ENCODE measurements at places on chromosomes 6 and 20. TPM values are rescaled to one million over a fixed set of nuclear protein-coding genes. Genes with fewer than 3 reads are reported as not detected.
A peak's percentile ranks its signal among the peaks of the same experiment; 100 is the strongest.

C6orf58 gene
- not detected for total RNA-seq

- H3K27ac ChIP-seq, result no peak overlapping the region
- no peaks in the 10 kb centered on the region for H3K27me3 ChIP-seq
- no peak for DNase-seq
- peaks cover 26% of the 10 kb centered on the region for H3K36me3 ChIP-seq
- no peak overlapping the region for H3K4me3 ChIP-seq
Observed at GRCh38 chr6:52376763-52377162, 14.8 kb downstream of the PAQR8 start.

GRCh38 chr6:80508885-80509630 is 402.6 kb downstream of the BCKDHB start:
- no peak for DNase-seq
- H3K4me1 ChIP-seq, result no peaks in the 10 kb centered on the region
- H3K27ac ChIP-seq, result no peak overlapping the region
- no peaks in the 10 kb centered on the region for H3K27me3 ChIP-seq
- no peak overlapping the region for H3K4me3 ChIP-seq
- no peaks in the 10 kb centered on the region for H3K36me3 ChIP-seq

- H3K4me3 ChIP-seq, result no peak overlapping the region
- DNase-seq, result no peak
- no peaks in the 10 kb centered on the region for H3K27me3 ChIP-seq
- no peaks in the 10 kb centered on the region for H3K4me1 ChIP-seq
- no peak overlapping the region for H3K27ac ChIP-seq
Observed at GRCh38 chr6:61217714-61218113, 1068.3 kb downstream of the KHDRBS2 start.

ELOVL4 gene
- total RNA-seq, result 1.3 TPM

RCAN2 gene
- 5.4 TPM for total RNA-seq

- H3K4me3 ChIP-seq, result peak overlapping the region; percentile 73
- H3K27me3 ChIP-seq, result no peaks in the 10 kb centered on the region
- H3K27ac ChIP-seq, result peak overlapping the region; percentile 82
- no peaks in the 10 kb centered on the region for H3K36me3 ChIP-seq
- peaks cover 24% of the 10 kb centered on the region for H3K4me1 ChIP-seq
- peak; percentile 69 for DNase-seq
Observed at GRCh38 chr20:61719691-61720347, 345.9 kb downstream of the TAF4 start.

- no peaks in the 10 kb centered on the region for H3K36me3 ChIP-seq
- no peak for DNase-seq
- peaks cover 35% of the 10 kb centered on the region for H3K4me1 ChIP-seq
Observed at GRCh38 chr6:41443616-41444525, 102.3 kb upstream of the FOXP4 start.

DNA sequence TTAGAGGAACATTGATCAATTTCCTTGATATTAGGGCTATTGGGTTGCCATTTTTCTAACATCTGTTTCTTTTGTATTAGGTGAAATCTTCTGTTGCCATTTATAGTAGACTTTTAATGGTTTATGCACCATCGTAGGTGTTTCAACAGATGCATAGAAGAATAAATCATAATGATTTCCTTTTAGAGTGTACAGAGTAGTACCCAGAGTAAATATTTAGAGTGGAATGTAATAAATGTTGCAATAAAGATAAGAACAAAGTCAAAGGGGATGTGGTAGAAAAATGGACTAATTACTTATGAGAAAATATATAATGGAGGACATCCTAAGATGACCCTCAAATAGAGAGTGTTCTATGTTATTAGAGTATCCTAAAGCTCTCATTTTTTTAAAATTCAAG is 643.0 kb upstream of the CITED2 start:
- no peak for DNase-seq
- peaks cover 4% of the 10 kb centered on the region for H3K27me3 ChIP-seq
- no peaks in the 10 kb centered on the region for H3K36me3 ChIP-seq
- no peak overlapping the region for H3K27ac ChIP-seq

RAET1L gene
- total RNA-seq, result not detected

Measured in activated CD4-positive, alpha-beta memory T cell treated with anti-CD3 and anti-CD28 coated beads for 36 hours (primary cell).